Stimulated activated CD4-positive, alpha-beta T cell treated with anti-CD3 and anti-CD28 coated beads, Interleukin-1b, Interleukin-23, amount 100 ng/mL, for 24 hours (primary cell): ENCODE measurements at places on chromosomes 4 and X.

GRCh38 chr4:17758485-17758884, 22.9 kb downstream of the FAM184B start:
- no peak for DNase-seq

- DNase-seq, result no peak
These were observed 56.8 kb upstream of the MSANTD1 start for GRCh38 chr4:3192188-3192587.

DNA sequence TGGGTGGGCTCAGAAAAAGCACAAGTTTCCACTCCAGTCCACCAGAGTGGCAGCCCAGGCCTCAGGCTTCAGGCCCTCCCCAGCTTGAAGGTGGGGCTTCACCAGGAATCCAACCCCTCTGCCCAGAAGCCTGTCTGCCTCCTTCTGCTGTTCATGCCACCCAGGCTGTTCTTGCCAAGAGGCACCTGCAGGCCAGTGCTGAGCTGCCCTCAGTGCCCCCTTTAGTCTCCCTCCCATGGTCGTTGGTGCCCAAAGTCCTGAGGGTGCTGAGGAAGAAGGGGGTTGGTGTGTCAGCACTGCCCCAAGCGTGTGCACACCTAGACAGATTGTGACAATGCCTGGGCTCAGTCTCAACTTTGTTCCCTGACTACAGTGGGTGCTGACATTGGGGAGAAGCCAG, 475.3 kb downstream of the EPHA5 start:
- DNase-seq, result no peak

- DNase-seq, result no peak
These were observed 291.8 kb downstream of the IDS start for GRCh38 chrX:149213264-149213663.

GRCh38 chr4:77432717-77433417, 172.8 kb upstream of the CXCL13 start:
- no peak for DNase-seq

DNA sequence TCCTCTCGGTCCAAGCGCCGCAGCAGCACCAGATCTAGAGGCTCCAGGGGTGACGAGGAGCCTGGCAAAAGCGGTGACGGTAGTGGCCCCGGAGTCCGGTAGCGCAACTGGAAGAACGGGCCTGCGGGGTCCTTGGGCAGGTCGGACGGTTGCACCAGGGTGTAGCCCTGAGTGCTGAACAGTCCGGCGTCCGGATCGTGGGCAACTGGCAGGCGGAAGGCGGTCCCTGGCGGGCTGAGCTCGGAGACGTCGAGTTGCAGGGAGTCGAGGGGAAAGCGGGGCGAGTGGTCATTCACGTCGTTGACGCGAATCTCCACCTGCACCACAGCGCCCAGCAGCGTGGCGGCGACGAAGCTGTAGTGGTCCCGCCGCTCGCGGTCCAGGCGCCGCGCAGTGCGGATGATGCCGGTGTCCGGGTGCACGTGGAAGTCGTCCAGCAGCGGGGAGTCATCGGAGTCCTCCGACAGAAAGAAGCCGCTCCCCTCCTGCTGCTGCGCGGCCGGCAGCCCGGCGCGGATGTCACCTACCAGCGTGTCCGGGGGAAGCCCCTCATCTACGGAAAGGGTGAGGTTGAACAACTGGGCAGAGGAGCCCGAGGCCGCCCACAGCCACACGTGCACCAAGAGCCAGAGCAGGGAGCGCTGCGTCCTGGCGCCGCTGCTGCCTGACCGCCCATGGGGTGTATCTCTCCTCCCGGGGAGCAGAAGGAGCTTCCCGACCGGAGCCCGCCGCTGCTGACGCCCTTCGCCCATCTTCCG, 837 bp downstream of the DCHS2 start:
- DNase-seq, result no peak

DNA sequence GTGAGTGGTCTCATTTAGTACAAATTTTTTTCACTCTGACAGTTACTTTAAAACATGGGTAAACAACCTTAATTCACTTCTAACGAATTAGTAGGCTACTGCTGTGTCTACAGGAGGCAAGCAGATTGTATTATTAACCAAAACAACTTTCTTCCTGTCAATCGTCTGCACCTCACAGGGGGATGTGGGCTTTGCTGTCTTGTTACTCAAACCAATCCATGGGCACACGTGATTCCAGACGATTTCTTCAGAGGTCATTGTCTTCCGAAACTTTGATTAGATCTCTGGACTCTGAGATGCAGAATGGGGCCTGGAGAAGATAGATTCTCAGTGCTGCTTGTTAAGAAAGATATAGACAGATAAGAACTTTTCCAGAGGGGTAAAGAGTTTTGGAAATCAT, 327.8 kb downstream of the DHX15 start:
- DNase-seq, result no peak

DNA sequence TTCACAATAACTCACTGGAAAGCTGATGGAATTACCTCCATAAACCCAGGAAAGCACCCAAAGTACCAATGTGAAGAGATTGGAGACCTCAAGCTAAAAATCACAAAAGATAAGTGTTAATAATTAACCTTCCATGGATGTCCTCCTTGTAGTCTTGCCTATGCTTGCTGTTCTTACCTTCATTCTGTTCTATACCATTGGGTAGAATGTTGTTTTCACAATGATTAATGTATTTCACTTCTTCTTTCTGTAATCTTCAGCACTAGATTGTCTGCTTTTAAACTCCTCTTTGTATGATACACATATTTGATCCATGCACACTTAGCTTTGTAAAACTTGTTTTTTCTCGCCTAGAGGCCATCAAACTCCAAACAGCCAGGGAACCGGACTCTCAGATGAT, 570.3 kb downstream of the RAPGEF2 start:
- DNase-seq, result no peak

DNA sequence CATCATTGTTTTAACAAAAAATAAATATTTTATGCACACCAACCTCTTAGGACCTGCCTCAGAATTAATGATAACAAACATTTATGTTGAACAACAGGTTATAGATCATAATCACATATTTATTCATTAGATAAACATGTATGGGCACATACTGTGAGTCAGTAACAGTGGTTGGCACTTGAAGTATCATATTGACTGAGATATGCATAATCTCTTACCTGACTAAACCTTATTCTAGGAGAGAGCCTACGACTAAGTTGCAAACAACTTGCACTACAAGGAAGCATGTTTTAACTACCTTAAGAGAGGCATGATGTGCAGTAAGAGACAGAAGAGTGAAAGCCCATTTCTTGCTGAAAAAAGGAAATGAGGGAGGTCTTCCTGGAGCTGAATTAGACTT, 6.5 kb upstream of the DACH2 start:
- DNase-seq, result no peak

DNA sequence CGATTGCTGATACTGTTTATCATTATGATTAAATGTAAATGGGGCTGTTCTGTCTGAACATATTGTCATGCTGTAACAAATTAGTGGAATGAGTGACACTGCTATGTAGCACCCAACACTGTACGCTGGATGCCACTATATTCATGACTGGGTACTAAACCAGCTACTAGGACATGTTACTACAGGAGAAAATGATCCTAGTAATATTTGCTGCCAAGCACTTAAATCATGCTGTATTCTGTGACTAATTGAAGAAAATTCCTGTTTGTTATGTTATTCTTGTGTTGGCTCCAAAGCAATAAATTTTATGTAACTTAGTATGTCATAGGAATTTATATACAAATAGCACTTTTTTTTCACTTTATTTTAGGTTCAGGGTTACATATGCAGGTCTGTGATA, 804.2 kb downstream of the CENPC start:
- no peak for DNase-seq

DNA sequence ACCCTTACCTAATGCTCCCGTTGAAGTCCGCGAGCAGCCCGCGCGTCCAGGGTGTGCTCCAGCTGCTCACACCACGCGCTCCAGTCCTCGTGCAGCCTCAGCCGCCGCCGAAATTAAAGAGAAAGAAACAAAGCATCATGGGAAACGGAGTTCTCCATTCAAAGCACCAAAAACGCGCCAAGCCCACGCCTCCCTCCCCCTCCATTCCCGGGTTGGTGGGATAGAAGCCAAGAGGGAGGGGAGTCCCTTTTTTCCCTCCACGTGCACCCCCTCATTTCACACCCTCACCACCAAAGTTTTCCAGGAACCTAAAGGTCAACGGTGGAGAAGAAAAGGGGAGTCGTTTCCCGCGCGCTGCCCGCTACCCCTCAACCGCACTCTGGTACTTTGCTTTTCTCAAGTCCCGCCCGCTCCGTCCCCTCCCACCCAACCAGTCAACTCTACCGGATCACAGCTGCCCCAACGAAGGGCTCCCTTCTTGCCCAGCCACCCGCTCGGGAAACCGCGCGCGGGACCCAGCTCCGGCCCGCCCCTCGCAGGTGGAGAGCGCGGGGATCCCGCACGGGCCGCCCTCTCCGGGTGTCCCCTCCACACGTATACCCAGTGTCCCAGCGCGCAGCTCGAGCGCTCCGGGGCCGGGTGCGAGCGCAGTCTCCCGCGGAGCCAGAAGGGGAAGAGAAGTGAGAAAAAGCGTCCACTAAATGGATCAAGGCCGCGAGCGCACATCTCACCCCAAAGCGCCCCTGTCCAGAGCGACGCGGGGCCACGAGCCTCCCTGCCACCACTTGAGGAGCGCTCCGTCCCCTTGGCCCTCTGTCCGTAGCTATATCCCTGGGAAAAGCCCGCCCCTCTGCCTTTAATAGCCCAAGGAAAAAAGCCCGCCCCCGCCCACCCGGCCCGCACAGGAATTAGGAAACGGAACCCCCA, 65.1 kb upstream of the CCDC160 start:
- DNase-seq, result no peak
